ENCODE measurements at places on chromosomes 2 and 18. TPM values are rescaled to one million over a fixed set of nuclear protein-coding genes. Genes with fewer than 3 reads are reported as not detected.

DNA sequence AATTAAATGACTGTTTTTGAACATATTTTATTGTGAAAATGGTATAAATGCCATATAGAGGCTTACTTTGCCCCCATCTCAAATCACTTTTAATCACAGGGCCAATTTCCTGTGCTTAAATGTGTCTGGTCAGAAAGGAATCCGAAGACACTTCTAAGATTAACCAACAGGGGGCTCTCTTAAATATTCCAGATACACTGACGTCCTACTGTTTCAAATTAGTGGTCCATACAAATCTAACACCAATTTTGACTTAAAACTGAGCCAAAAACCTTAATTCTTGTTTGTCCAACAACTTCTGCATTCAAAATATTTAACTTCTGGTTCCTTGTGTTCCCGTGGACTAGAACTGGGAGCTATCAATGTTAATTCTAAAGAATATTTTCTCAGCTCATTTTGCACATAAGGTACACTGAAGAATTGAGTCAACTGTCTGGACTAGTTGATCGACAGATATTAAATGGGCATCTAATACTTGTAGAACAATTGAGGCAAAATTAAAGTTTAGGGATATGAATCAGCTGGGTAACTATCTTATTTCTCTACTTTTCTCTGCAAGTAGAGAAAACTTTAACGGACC, 557.5 kb downstream of the ARHGAP15 start:
- DNase-seq, result no peak

- DNase-seq, result no peak
These were observed 115.5 kb upstream of the CHAC2 start for GRCh38 chr2:53652131-53652530.

The TMEM17 gene
- 5.9 TPM for total RNA-seq

The C2orf15 gene
- 16.0 TPM for total RNA-seq

- no peak for DNase-seq
These were observed 316.9 kb upstream of the LRRTM4 start for GRCh38 chr2:77839102-77839501.

The SIX2 gene
- total RNA-seq, result 4.0 TPM

The ZNF532 gene
- total RNA-seq, result 184 TPM

The UGT1A7 gene
- not detected for total RNA-seq

DNA sequence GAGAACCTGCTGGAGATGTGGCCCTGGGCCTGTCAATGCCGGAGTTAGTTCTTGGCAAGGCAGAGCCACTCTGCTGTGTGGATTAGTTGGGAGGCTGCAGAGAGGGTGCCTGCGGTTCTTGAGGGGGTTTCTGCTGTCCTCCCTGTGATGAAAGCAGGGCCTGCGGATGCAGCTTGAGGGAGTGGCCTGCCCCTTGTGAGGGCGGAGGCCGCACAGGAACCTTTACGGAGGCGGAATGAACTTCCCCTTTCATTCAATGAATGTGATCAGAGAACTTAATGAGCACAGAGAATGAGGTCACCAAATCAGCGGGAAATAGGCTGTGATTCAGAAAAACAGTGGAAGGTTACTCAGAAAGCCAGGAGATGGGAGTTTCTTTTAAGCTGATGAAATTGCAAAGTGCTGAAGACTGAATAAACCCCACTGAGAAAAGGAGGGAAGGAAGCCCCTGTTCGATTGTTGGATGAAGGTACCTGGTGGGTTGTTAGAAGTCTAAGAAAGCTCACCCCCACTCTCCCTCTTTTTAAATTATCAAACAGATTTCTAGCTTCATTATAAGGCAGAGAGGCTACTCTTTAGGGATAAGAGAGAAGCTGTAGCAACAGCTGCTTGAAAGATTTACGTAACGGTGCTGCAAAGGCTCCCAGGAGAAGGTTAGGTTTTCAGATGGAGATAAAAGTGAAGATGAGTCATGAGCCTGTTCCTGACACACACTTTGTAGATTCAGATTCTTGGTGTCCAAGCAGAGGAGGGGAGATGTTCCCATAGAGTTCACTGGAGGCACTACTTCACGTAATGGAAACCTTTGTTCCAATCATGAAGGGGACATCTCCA, 47.4 kb downstream of the VWA3B start:
- no peak for DNase-seq
